ENCODE measurements at places on chromosomes 13 and 19.

- peak; percentile 35 for DNase-seq
Measured at GRCh38 chr19:38736413-38737280, 7.6 kb downstream of the CAPN12 start.

DNA sequence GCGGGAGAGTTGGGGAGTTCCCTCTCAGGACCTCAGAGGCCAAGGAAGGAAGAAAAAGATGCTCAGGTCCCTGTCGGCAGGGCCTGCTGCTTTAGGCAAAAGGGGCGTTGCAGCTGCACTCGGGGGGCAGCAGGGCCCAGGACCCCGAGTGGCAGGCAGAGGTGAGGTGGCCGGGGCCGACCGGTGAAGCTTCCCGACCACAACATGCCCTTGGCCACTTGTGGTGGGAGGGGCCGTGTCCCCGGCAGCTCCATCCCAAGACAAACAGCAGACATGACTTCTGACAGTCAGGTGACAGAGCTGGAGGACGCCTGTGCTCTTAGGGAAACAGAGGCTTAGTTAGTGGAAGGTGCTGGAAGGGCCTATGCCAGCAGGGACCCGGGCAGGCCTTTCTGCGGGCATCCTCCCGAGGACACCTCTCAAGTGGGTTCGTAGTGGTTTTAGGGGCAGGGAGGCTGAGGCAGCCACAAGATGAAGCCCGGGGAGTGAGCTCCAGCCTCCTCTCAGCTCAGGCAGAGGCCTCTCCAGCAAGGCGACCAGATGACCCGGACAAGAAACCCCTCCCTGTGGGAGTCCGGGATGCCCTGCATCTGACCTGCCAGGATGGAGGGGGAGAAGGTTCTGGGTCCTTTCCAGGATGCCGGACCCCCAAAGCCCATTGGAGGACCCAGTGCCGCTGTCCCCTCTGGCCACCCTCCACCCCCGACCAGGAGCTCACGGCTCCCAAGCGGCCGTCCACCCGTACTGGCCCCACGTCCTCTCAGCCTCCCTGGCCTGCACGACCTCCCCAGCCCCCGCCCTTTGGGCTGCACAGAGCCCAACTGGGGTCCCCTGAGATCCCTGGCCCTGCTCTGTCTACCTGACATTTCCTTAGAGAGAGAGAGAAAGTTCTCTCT is 24.2 kb downstream of the BTBD2 start:
- DNase-seq, result no peak

- DNase-seq, result no peak
Measured at GRCh38 chr19:38744298-38744681, at the start of gene CAPN12. CAPN12 (minus strand) TSS chr19:38744474; CDS start chr19:38744165, 309 bp downstream.

DNA sequence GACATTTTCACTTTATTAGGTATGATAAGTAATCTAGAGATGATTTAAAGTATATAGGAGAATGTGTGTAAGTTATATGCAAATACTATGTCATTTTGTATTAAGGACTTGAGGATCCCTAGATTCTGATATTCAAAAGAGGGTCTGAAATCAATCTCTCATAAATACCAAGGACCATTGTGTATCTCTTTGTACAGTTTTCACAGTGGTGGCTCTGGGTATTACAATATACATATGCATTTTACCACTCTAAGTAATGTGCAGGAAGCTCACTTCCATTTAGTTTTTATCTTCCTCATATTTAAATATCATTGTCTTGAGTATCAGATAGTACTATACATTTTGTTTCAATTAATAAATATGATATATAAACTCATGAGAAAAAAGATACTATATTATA is 862.6 kb upstream of the PCDH20 start:
- DNase-seq, result no peak

GRCh38 chr19:15570420-15570819 is 44.6 kb upstream of the CYP4F8 start:
- DNase-seq, result no peak

GRCh38 chr13:84362777-84363176 is 480.5 kb upstream of the SLITRK1 start:
- DNase-seq, result no peak

DNA sequence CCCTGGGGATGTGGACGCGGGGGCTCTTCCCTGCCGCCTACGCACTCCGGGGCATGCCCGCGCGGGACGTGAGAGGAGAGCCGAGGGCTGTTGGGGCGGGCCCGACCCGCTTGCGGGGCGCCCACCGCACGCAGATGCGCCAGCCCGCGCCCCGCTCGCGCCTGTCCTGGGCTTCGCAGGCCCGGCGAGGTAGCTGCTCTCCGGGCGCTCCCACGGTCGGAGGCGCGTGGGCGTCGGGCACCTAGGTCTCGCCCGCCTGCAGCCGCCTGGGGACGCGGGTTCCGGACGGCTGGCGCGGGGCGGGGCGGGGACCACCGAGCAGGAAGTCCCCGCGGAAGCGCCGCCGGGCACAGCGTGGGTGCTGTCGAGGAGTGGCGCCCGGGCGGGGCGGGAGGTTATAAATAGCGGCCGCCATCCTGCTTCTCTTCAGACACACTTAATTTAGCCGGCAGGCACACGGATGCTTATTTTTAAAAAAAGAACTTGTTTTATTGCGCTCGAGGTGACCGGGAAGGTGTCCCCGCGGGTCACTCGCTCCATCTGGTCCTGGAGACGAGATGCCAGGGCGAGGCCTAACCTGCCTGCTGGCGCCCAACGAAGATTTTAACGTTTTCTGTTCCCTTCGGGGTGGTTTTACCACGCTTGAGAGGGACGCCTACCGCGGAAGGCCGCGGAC is 561 bp upstream of the GJA3 start:
- DNase-seq, result peak; percentile 21

GRCh38 chr13:27309967-27310598 is 39.5 kb downstream of the RASL11A start:
- no peak for DNase-seq

GRCh38 chr19:49599378-49600295 is 8.7 kb downstream of the PRR12 start:
- no peak for DNase-seq

- DNase-seq, result no peak
Measured at GRCh38 chr13:100506600-100507422, 81.8 kb downstream of the GGACT start.

GRCh38 chr19:38210458-38210987 is 13.5 kb downstream of the DPF1 start:
- DNase-seq, result no peak

DNA sequence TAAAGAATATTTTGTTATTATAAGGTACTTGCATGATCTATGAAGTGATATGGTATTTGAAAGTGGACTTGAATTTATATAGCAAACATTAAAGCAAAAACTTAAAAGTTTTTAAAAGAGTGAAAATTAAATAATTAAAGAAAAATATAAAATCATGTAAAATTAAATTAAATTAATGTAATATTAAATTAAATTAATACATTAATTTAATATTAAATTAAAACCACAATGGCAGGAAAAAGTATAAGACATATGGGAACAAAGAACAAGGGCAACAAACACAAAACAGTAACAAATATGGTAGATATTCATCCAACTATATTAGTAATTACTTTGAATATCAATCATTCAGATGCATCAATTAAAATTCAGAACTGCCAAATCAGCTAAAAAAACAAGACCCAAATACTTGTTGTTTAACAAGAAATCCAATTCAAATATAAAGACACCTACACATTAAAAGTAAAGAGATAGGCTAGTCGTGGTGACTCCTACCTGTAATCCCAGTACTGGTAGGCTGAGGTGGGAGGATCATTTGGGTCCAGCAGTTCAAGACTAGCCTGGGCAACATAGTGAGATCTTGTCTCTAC is 992.2 kb upstream of the MIR17HG start:
- DNase-seq, result no peak

GRCh38 chr13:33069365-33069764 is 53.1 kb downstream of the KL start:
- DNase-seq, result no peak

Data from stimulated activated CD8-positive, alpha-beta memory T cell treated with anti-CD3 and anti-CD28 coated beads, Interleukin-15, amount 100 ng/mL, for 1 hour (primary cell).